ENCODE measurements at places on chromosomes 1 and 21. TPM values are rescaled to one million over a fixed set of nuclear protein-coding genes. Genes with fewer than 3 reads are reported as not detected.

SYT2 gene
- not detected for total RNA-seq

FMOD gene
- total RNA-seq = 0.05 TPM

KIRREL1 gene
- 65.4 TPM for total RNA-seq

NIBAN1 gene
- 3.1 TPM for total RNA-seq

TMCC2 gene
- 4.3 TPM for total RNA-seq

FAAH gene
- 20.8 TPM for total RNA-seq

TMEM200B gene
- total RNA-seq = 0.63 TPM

TEX38 gene
- not detected for total RNA-seq

SYDE2 gene
- 4.2 TPM for total RNA-seq

IPO9 gene
- total RNA-seq = 17.2 TPM

ERG gene
- total RNA-seq = not detected

TRIM67 gene
- not detected for total RNA-seq

RIMKLA gene
- not detected for total RNA-seq

PLK3 gene
- 40.8 TPM for total RNA-seq

FCGR2B gene
- not detected for total RNA-seq

RPTN gene
- 2.0 TPM for total RNA-seq

RHOU gene
- 0.07 TPM for total RNA-seq

GUCA2B gene
- not detected for total RNA-seq

SLC44A5 gene
- total RNA-seq = 0.07 TPM

LORICRIN gene
- total RNA-seq = not detected

MSH4 gene
- total RNA-seq = not detected

DOCK7 gene
- total RNA-seq = 38.3 TPM

PRDM16 gene
- 2.0 TPM for total RNA-seq

NBPF4 gene
- not detected for total RNA-seq

SLAMF9 gene
- total RNA-seq = 32.0 TPM

DYRK1A gene
- total RNA-seq = 25.4 TPM

SLC9C2 gene
- total RNA-seq = not detected

FCER1G gene
- 0.42 TPM for total RNA-seq

SPATA46 gene
- total RNA-seq = not detected

ATP1A4 gene
- total RNA-seq = not detected

GPR25 gene
- not detected for total RNA-seq

TCHH gene
- not detected for total RNA-seq

WLS gene
- total RNA-seq = 37.3 TPM

CLDN14 gene
- not detected for total RNA-seq

PLA2G2D gene
- total RNA-seq = not detected

PALMD gene
- total RNA-seq = 13.6 TPM
